ENCODE measurements at places on chromosomes 7 and 10.

- DNase-seq = no peak
These were observed 25.8 kb downstream of the STEAP1 start for GRCh38 chr7:90180011-90180585.

GRCh38 chr7:141841385-141841784 is at the start of gene PRSS37:
TSS of gene PRSS37 (minus strand) at chr7:141841485. CDS start at chr7:141841049, 436 bp downstream.
- DNase-seq = no peak

DNA sequence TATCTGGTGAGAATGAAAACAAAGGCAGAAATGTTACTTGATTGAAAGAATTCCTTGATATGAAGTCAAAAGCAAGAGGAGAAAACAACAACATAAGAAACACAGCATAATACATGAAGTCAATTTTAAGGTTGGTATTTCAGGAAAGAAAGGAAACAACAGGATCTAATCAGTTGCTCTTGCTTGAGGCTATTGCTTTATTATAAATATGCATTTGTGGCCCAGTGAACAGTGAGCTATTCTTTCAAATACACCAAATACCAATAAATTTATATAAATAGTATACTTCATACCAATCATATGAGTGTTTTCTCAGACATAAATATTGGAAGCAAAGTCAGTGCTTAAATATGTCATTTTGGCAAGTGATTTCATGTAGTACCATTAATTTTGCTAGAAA is 806.6 kb downstream of the NXPH1 start:
- DNase-seq = no peak

DNA sequence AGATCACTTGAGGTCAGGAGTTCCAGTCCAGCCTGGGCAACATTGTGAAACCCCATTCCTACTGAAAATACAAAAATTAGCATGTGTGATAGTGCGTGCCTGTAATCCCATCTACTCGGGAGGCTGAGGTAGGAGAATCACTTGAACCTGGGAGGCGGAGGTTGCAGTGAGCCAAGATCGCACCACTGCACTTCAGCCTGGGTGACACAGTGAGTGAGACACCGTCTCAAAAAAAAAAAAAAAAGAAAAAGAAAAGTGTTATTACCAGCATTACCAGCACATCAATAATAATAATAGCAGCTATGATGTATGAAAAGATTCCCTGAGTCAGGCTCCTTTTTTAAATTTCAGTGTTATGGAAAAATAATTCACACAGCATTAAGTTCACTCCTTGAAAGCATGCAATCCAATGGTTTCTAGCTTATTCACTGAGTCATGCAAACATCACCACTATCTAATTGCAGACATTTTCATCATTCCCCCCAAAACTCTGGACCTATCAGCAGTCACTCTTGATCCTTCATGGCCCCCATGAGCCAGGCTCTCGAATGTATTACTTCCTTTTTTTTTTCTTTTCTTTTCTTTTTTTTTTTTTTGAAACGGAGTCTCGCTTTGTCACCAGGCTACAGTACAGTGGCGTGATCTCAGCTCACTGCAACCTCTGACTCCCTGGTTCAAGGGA is 228.4 kb downstream of the FANK1 start:
- no peak for DNase-seq

- no peak for DNase-seq
These were observed 297.8 kb downstream of the KLF6 start for GRCh38 chr10:3487228-3487627.

GRCh38 chr10:68302503-68302823 is 29.4 kb upstream of the HNRNPH3 start:
- DNase-seq = no peak

DNA sequence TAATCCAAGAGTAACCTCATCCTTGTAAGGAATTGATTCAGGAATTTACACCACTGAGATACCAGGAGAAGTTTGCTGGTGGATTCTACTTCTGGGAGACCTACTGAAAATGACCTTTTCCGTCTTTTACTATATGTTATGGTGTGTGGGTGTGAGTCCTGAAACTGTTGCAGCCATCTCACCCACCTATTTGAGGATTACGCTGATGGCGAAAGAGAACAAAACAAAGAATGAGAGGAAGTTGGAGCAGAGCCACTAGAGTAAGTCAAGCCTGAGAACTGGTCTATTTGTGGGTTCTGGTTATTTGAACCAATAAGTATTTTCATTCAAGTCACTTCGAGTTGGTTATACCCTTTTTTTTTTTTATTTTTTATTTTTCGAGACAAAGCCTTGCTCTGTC is 12.7 kb upstream of the ABCC2 start:
- no peak for DNase-seq

DNA sequence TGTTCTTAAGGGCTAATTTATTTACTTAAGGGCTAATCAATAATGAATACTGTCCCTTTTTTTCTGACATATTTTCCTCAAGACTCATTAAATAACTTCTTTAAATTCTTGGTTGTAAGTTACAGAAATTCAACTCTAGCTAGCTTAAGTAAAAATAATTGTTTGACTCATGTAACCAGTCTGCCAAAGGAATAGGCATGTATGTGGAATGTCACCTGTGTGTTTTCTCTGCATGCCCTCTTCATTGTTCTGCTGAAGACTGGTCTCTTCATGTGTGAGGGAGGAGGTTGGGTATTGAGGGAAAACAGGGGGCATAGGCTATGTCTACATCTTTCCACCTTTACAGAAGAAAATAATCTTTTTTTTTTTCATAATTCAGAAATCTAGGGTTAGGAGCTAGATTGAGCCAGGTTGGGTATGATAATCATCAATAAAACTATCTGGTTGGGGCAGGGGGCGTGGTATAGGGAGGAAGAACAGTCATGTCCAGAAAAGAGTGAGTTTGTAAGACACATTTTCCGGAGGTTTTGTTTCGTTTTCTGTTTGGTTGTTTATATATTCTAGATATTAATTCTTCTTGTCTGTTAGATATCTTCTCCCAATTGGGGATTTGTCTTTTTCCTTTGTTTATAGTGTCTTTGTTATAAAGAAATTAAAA is 37.9 kb downstream of the EXOC4 start:
- DNase-seq = no peak

DNA sequence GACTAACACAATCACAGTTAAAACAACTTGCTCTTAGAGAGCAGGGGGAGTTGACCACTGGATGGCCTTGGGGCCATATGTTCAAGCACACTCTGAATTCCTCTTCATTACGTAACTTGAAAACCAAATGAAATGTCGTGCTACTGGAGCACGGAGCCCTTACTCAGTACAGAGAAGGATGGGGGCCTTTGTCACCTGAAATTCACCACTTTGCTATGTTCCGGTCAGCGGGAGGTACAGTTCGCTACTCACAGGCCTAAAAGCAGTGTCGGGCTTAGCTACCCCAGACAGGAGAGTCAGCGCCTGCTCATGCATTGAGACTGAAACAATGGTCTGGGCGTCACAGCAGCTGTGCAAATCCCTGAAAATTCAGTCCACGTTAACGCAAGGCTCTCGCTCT is 39.6 kb downstream of the GLI3 start:
- DNase-seq = no peak

GRCh38 chr7:42645906-42646305 is 266.0 kb downstream of the C7orf25 start:
- DNase-seq = no peak

- no peak for DNase-seq
These were observed 597.7 kb downstream of the NRG3 start for GRCh38 chr10:82472406-82473335.

DNA sequence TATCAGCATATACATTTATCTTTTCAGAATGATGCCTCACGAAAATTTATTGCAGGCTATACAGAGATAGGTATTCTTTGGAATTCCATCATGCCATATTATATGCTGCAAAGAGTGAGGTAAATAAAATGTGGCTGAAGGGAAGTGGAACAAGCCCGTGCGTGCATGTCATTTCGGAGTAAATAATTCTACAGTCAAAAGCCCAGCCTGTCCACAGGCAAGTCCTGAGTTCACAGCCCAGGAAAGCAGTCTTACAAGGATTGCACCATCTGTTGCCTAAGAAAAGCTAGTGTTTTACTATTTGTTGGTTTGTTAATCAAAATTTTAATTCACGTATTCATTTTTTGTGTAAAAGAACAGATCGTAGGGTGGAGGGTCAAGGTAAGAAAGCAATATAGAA is 292.4 kb upstream of the AKR1E2 start:
- DNase-seq = no peak

- no peak for DNase-seq
These were observed 97.3 kb downstream of the BTRC start for GRCh38 chr10:101451261-101451660.

- no peak for DNase-seq
These were observed 104.0 kb downstream of the GRM3 start for GRCh38 chr7:86747698-86748097.

GRCh38 chr10:133060466-133060865 is 27.3 kb upstream of the ADGRA1 start:
- no peak for DNase-seq

- no peak for DNase-seq
These were observed 37.2 kb downstream of the CHN2 start for GRCh38 chr7:29231671-29232232.

DNA sequence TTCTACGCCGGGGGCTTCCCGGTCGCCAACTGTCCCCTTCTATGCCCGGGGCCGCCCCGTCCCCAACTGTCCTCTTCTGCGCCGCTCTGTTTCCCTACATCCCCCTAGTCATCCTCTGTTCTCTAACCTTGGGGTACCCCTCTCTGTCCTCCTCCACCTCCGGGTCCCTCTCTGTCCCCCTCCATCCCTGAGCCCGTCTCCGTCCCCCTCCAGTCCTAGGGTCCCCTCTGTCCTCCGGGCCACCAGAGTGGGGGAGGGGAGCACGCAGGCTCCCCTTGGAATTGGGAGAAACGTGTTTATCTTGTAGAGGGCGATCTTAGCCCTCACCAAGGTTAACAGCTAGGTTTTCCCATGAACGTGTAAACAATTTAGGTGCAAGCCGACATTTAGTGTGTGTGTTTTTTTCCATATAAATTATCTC is 852 bp upstream of the KLF6 start:
- peak; percentile 42 for DNase-seq

DNA sequence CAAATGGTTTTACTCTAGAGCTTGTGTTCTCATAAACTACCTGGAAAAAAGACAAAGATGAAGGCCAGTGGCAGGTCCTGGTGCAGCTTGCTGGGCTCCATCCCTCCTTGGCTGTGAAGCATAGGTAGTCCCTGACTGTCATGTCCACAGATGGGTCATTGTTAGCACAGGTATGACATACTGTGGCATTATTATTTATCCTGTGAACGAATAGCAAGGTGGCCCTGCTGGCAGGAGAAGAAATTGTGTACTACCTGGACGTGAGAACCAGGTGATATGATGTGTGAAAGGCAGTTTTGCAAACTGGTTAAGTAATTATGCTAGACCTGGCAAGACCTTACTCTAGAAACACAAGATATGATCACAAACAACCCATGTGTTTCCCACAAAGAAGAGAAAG is 63.9 kb downstream of the CCDC71L start:
- DNase-seq = no peak

DNA sequence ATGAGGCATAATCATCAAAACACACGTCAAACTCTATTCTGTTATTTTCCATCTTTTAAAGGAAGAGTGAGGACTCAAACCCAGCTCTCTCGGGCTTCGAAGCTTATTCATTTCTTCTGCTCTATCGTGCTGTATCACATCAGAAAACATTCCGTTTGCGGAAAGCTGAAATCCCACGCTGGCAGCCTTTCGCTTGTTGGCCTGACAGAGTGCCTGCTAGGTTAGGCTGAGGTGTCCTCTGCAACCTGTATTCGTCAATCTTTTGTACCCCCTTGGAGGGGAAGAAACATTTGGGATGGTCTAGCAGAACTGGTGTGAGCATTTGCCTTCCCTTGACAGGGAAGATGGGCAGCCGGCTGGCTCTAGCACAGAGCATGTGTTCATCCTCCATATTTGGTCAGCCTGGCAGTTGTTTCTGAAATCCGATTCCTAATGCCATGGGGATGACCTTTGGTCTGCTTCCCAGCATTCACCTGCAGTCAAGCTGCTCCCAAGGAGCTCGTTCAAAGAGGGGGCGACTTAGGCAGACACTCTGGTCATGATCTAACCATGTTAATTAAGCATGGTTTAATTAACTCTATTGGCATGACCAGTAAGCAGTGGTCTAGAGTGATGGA is 55.2 kb downstream of the TACC2 start:
- DNase-seq = no peak

- DNase-seq = no peak
These were observed 24.3 kb upstream of the C10orf105 start for GRCh38 chr10:71743866-71744265.

DNA sequence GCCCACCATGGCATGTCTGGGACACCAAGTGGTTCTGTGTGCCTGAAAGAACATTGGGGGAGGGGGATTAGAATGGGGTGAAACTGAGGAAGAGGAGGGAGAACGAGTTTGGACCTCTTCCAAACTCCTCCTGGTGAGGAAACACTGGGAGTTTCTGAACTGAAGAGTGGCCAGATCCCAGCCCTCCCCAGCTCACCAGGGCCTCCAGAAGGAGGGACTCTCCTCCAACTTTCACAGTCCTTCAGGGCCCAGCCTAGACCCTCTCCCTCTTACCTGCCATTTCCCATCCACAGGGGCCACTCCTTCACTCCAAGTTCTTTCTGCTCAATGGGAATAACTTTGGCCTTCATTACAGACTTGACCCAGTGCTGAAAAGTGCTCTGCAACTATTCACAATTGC is 132.0 kb upstream of the FOXK1 start:
- DNase-seq = no peak
